Esophagus muscularis mucosa (tissue), 4 donors: ENCODE measurements at places on chromosomes 5 and 9. TPM values are rescaled to one million over a fixed set of nuclear protein-coding genes. Genes with fewer than 3 reads are reported as not detected.
A peak's percentile ranks its signal among the peaks of the same experiment; 100 is the strongest.

Gene ENTREP1
- 20.7 TPM for total RNA-seq

Gene TAF11L10
- not detected for total RNA-seq

Gene ISCA1
- total RNA-seq: 42.4 TPM

Gene SPATA9
- total RNA-seq: not detected

Gene MBLAC2
- total RNA-seq: 5.5 TPM

Gene OBP2B
- not detected for total RNA-seq

Gene CD14
- 43.2 TPM for total RNA-seq

Gene CYLC2
- total RNA-seq: not detected

Gene WNT8A
- not detected for total RNA-seq

Gene C6
- 1.7 TPM for total RNA-seq

DNA sequence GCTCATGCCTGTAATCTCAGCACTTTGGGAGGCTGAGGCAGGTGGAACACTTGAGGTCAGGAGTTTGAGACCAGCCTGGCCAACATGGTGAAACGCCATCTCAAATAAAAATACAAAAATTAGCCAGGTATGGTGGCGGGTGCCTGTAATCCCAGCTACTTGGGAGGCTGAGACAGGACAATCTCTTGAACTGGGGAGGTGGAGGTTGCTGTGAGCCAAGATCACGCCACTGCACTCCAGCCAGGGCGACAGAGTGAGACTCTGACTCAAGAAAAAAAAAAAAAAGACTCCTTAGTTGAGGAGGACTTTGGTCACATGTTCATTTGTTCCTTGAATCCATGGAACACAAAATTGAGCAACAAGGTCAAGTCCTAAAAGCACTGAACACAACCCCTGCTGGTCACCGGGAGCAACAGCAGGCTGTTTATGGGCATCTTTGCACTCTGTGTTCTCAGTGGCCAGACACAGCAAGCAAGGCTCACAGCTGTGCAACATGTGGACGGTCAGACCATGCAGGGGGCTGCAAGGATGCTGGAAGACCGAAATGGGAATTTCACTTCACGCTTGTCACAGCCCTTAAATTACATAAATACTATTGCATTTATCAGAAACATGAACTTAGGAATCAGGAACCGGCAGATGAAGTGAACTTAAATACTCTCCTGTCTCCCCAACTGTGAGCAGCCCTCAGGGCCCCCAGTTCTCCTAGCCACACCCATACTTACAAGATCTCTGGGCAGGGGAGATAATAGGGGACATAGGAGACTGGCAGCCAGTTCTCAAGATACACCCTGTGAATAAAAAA lies 2.8 kb downstream of the GBGT1 start:
- peaks cover 11% of the 10 kb centered on the region for H3K4me1 ChIP-seq
- DNase-seq: peak; percentile 95
- no peaks in the 10 kb centered on the region for H3K27me3 ChIP-seq
- H3K4me3 ChIP-seq: no peak overlapping the region

DNA sequence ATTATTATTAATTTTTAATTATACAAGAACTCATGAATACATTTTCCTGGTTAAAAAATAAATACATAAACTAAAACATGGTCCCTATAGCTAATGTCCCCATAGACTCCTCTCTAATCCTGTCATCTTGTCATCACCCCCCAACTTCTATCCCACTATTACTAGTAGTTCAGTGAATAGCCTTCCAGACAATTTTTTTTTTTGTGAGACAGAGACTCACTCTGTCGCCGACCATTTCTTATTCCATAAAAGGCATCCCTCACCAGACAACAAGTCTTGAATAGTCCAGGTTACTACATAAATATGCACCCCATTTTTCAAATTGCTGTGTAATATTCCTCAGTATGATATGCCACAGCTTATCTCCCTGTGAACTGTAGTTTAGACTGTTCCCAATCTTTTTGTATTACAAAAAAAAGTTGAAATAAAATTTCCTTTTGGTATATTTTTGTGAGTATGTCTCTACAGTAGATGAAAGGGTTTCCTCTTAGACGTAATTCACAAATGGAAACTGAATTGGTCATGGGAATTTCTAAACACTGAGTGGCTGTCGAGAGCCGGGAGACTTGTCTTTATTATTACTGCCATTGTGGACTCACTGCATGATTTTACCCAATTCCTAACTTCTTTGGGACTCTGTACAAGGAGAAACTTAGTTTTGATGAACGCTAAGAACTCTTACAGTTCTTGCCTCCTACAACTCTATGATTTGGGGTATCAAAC lies 6.4 kb upstream of the ABLIM3 start:
- no peaks in the 10 kb centered on the region for H3K27me3 ChIP-seq
- no peak for DNase-seq
- no peaks in the 10 kb centered on the region for H3K36me3 ChIP-seq
- peak overlapping the region; percentile 35 for H3K27ac ChIP-seq

- H3K4me3 ChIP-seq: no peak overlapping the region
- H3K27ac ChIP-seq: no peak overlapping the region
- no peak for DNase-seq
- no peaks in the 10 kb centered on the region for H3K36me3 ChIP-seq
- no peaks in the 10 kb centered on the region for H3K27me3 ChIP-seq
Measured at GRCh38 chr9:125630436-125630835, 76.6 kb downstream of the MAPKAP1 start.

- H3K4me1 ChIP-seq: no peaks in the 10 kb centered on the region
- no peaks in the 10 kb centered on the region for H3K36me3 ChIP-seq
- DNase-seq: no peak
- H3K27ac ChIP-seq: no peak overlapping the region
- no peak overlapping the region for H3K4me3 ChIP-seq
- H3K27me3 ChIP-seq: no peaks in the 10 kb centered on the region
Measured at GRCh38 chr9:22363421-22363887, 83.2 kb upstream of the DMRTA1 start.

GRCh38 chr9:95048225-95049087 lies 269.1 kb downstream of the FANCC start:
- no peaks in the 10 kb centered on the region for H3K27me3 ChIP-seq
- peak overlapping the region; percentile 58 for H3K4me3 ChIP-seq
- no peak for DNase-seq

GRCh38 chr9:68969538-68969937 lies 44.4 kb downstream of the PRKACG start:
- no peak overlapping the region for H3K4me3 ChIP-seq
- H3K4me1 ChIP-seq: no peaks in the 10 kb centered on the region
- no peaks in the 10 kb centered on the region for H3K36me3 ChIP-seq
- DNase-seq: no peak
- no peaks in the 10 kb centered on the region for H3K27me3 ChIP-seq

DNA sequence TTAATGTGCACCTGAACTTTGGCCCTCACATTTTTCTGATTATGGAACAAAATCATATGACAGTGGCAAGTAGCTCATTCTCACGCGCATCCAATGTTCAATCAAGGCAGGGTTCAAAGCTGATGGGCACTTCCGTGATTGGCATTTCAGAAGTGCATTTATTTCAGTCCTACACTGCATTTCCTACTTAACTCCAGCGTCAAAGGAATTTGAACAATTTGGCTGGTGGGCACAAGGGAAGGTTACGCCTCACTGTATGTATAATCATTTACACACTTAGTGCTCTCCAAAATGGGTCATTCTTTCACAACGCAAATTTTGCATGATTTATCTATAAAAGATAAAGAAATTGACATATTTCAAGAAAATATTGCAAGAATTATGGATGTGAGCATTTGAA lies 167.9 kb upstream of the VLDLR start:
- no peaks in the 10 kb centered on the region for H3K27me3 ChIP-seq
- H3K27ac ChIP-seq: no peak overlapping the region
- H3K4me1 ChIP-seq: no peaks in the 10 kb centered on the region
- no peak for DNase-seq

DNA sequence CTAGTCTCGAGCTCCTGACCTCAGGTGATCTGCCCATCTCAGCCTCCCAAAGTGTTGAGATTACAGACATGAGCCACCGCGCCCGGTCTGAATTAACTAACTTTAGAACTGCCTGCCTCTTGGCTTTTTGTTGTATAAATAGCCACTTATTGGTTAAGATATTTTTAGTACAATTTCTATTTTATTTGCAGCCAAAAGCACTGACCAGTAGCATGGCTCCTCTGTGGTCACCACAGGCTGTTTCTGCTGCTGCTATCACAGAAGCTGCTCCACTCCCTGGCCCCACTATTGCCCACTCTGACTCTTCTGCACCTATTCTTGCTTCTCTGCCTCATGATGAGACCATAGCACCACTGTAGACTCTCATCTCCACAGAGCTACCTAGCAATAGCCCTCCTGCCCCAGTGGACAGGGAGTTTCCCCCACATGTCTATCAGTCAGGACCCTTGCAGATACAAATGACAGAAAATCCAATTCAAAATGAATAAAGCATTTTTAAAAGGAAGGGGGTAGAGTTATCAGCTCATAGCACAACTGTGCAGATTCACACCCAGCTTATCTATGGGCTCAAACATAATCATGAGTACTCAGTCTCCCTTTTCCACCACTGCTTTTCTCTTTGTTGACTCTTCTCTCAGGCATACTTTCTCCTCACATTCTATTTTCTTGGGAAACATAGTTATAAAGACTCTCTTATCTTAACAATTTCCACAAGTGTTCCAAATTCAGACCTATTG lies 151.8 kb upstream of the EPB41L4A start:
- no peaks in the 10 kb centered on the region for H3K27me3 ChIP-seq
- no peak overlapping the region for H3K4me3 ChIP-seq
- H3K36me3 ChIP-seq: no peaks in the 10 kb centered on the region
- H3K27ac ChIP-seq: no peak overlapping the region
- no peak for DNase-seq
- H3K4me1 ChIP-seq: no peaks in the 10 kb centered on the region

DNA sequence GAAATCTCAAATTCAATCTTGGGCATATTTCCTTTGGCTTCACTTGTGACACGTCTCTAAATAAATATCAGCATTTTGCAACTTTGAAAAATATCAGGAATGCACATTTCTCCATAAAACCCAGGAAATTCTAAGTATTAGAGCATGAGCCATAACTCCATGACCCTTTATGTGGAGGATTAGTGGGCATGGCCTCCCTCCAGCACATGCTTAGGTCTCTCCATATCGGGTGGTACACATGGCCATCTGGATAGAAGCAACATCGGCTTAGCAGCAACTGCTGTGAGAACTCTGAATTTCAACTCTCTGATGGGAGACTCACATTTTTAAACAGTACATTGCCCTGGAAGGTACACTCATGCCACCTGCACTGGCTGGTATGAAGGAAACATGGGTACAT lies 73.7 kb upstream of the EGFLAM start:
- no peak overlapping the region for H3K27ac ChIP-seq
- H3K4me3 ChIP-seq: no peak overlapping the region

DNA sequence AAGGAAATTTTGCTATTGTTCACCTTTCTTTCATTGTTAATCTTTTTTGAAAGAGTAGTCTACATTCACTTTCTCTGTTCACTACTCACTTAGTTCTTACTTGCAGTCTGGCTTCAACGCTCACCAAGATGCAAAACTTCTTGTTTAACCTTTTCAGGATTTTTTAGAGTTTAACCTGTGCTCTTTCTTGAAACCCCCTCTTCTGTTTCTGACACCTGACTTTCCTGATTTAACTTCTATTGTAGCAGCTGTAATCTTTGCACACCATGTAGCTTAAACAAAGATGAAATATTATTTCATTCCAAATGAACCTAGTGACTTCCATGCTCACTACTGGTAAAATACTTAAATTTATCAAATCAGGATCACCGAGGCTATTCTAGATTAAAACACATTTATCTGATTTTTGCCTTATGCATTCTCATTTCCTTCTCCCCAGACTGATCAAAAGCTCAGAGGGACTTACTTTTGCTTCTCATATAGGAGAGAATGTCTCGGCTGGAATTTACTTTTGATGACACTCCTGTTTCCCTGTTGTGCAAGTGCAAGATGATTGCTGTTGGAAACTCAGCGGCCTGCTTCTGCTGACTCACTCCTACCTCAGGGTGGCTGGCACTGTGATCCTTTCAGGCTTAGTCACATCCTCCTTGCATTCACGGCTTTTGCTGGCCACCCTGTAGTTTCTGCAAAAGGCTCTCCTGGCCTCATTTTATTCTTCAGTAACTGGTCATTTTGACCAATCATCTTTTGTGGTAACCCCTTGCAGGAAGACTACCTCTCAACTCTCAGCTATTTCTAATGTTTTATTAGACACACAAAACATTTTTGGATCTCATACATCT lies 109.3 kb upstream of the IFNE start:
- no peaks in the 10 kb centered on the region for H3K27me3 ChIP-seq
- H3K36me3 ChIP-seq: no peaks in the 10 kb centered on the region
- no peak overlapping the region for H3K27ac ChIP-seq
- no peaks in the 10 kb centered on the region for H3K4me1 ChIP-seq

GRCh38 chr5:57448751-57449150 lies 33.9 kb downstream of the ACTBL2 start:
- no peaks in the 10 kb centered on the region for H3K36me3 ChIP-seq
- H3K27ac ChIP-seq: no peak overlapping the region
- no peak overlapping the region for H3K4me3 ChIP-seq
- peak; percentile 45 for DNase-seq
- H3K4me1 ChIP-seq: peaks cover 5% of the 10 kb centered on the region
- no peaks in the 10 kb centered on the region for H3K27me3 ChIP-seq
